ENCODE measurements at places on chromosomes 3 and 15. TPM values are rescaled to one million over a fixed set of nuclear protein-coding genes. Genes with fewer than 3 reads are reported as not detected.

C3orf22 gene
- total RNA-seq = not detected

ITIH1 gene
- not detected for total RNA-seq

CCR1 gene
- 0.43 TPM for total RNA-seq

TBL1XR1 gene
- 141 TPM for total RNA-seq

FGF7 gene
- total RNA-seq = 0.20 TPM

DNA sequence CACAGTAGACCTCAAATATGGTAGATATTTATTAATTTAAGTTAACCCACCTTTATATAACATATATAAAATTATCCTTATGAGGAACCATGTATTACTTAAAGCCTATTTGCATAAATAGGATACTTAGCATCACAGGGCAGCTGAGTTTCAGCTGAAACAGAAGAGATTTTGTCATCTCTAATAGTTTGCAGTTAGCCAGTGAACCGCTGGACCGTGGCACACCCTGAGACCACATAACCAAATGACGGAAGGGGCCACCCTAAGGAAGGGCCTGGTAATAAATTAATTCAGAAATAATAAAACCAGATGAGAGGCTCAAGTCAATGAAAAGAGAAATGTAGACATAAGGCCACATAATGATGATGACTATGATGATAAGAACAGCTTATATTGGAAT, 107.7 kb downstream of the MYO5A start:
- no peaks in the 10 kb centered on the region for H3K27me3 ChIP-seq
- no peaks in the 10 kb centered on the region for H3K36me3 ChIP-seq
- H3K4me3 ChIP-seq = no peak overlapping the region
- H3K4me1 ChIP-seq = no peaks in the 10 kb centered on the region

GRCh38 chr3:50525987-50526386, 22.6 kb upstream of the CACNA2D2 start:
- H3K27ac ChIP-seq = no peak overlapping the region
- peaks cover 46% of the 10 kb centered on the region for H3K27me3 ChIP-seq
- no peak overlapping the region for H3K4me3 ChIP-seq
- H3K4me1 ChIP-seq = no peaks in the 10 kb centered on the region
- H3K36me3 ChIP-seq = no peaks in the 10 kb centered on the region

DNA sequence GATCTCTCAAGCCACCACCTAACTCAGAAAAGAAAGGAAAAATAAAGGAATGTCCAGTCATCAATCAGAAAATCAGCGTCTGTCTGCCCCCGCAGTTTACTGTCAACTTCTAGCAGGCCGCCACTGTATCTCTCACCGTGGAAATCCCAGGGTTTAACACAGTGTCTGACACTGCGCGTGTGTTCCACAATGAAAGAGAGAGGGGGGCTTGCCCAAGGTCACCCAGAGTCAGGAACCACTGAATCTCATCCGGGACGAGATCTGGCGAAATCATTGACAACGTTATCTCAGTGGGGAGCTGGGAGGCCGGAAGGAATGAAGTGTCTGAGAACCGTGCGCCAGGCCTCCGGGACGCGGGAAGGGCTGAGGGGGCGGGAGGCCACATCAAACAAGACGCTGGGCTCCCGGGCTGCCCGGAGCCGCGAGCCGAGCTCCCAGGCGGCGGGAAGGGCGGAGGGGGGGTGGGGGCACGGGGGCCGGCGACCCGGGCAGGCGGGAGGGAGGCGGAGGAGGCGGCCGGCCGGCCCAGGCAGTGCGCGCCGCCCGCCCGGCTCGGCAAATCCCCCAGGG, 2.2 kb upstream of the HES1 start:
- H3K4me1 ChIP-seq = peaks cover 55% of the 10 kb centered on the region
- no peak overlapping the region for H3K27ac ChIP-seq
- no peak for DNase-seq
- no peaks in the 10 kb centered on the region for H3K36me3 ChIP-seq

DNA sequence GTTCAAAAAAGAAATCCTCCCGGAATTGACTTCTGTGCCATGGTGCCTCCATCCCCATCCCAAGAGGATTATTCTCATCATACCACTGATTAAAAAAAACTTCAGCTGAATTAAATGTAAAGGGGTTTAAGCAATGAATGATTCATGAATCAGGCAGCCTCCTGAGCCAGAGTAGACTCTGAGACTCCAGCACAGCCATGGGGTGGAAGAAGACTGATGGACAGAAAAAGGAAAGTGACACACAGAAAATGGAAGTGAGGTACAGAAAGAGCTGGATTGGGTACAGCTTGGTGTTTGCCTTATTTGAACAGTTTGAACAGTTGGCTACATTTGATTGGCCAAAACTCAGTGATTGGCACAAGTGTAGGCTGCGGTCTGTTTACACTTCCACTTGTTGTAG, 224.8 kb upstream of the ATP10A start:
- H3K4me1 ChIP-seq = peaks cover 2% of the 10 kb centered on the region
- H3K27ac ChIP-seq = no peak overlapping the region
- H3K4me3 ChIP-seq = no peak overlapping the region

- no peaks in the 10 kb centered on the region for H3K36me3 ChIP-seq
- H3K27ac ChIP-seq = peak overlapping the region; percentile 90
- no peaks in the 10 kb centered on the region for H3K27me3 ChIP-seq
- peaks cover 60% of the 10 kb centered on the region for H3K4me1 ChIP-seq
- peak; percentile 47 for DNase-seq
Measured at GRCh38 chr15:39623529-39623931, 42.7 kb downstream of the THBS1 start.

DNA sequence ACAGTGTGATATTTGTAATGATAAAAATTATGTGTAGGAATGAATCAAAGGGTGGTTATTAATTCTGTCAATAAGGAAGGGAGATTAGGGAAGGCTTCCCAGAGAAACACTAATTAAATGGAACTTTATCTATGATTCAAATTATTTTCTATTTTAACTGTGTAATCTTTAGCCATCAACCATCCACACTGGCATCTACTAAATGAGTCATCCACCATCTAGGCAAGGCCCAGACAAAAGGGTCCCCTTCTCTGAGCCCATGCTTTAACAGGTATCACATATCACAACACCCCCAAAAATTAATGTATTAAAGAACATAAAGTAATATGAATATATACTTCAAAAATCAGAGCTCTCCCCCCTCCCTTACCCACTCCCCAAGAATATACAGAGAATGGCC, 19.9 kb upstream of the TPM1 start:
- H3K4me3 ChIP-seq = no peak overlapping the region
- no peak overlapping the region for H3K27ac ChIP-seq
- no peaks in the 10 kb centered on the region for H3K4me1 ChIP-seq
- no peaks in the 10 kb centered on the region for H3K27me3 ChIP-seq
- DNase-seq = no peak

- H3K36me3 ChIP-seq = no peaks in the 10 kb centered on the region
- no peak overlapping the region for H3K27ac ChIP-seq
- H3K27me3 ChIP-seq = peaks cover 4% of the 10 kb centered on the region
- no peak for DNase-seq
- no peaks in the 10 kb centered on the region for H3K4me1 ChIP-seq
Measured at GRCh38 chr15:51313074-51313393, 25.4 kb downstream of the CYP19A1 start.

GRCh38 chr3:143506190-143506589, 342.1 kb downstream of the SLC9A9 start:
- no peaks in the 10 kb centered on the region for H3K4me1 ChIP-seq
- no peaks in the 10 kb centered on the region for H3K36me3 ChIP-seq
- H3K4me3 ChIP-seq = no peak overlapping the region

DNA sequence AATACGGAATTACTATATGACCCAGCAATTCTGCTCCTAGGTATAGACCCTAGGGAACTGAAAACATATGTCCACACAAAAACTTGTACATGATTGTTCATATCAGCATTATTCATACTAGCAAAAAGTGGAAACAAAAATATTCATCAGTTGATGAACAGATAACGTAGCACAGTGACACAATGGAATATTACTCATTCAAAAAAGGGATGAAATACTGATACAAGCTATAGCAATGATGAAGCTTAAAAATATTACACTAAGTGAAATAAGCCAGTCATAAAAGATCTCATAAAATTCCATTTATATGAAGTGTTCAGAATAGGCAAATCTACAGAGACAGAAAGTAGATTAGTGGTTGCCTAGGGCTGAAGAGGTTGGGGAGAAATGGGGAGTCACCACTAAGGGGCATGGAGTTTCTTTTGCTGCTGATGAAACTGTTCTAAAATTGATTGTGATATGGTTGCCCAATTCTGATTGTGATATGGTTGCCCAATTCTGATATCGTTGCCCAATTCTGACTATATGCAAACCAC, 10.5 kb downstream of the C15orf61 start:
- H3K4me3 ChIP-seq = no peak overlapping the region
- no peaks in the 10 kb centered on the region for H3K36me3 ChIP-seq
- no peaks in the 10 kb centered on the region for H3K4me1 ChIP-seq
- DNase-seq = no peak
- no peak overlapping the region for H3K27ac ChIP-seq

DNA sequence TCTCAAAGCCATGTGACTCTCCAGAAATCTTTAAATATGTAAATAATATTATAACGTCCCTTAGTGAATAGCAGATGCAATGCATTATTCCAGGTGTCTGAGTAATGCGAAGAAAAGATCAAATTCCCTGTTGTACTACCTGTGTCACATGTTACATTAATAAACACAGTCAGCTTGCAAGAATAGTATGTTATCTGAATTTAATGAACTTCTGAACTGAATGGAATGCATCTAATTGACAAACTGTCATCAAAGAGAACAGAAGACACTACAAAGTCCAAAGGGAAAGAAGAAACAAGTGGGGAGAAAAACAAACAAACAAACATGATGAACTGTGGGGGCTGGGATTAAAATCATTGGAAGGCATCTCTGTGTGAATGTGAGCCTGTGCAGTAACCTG, 508.8 kb downstream of the LPP start:
- H3K4me1 ChIP-seq = no peaks in the 10 kb centered on the region
- no peaks in the 10 kb centered on the region for H3K27me3 ChIP-seq
- no peak overlapping the region for H3K27ac ChIP-seq
- no peak for DNase-seq
- H3K36me3 ChIP-seq = no peaks in the 10 kb centered on the region

- no peaks in the 10 kb centered on the region for H3K4me1 ChIP-seq
- no peaks in the 10 kb centered on the region for H3K36me3 ChIP-seq
- no peak overlapping the region for H3K4me3 ChIP-seq
- DNase-seq = no peak
- H3K27ac ChIP-seq = no peak overlapping the region
- H3K27me3 ChIP-seq = no peaks in the 10 kb centered on the region
Measured at GRCh38 chr3:5054098-5054497, 68.0 kb upstream of the ARL8B start.

DNA sequence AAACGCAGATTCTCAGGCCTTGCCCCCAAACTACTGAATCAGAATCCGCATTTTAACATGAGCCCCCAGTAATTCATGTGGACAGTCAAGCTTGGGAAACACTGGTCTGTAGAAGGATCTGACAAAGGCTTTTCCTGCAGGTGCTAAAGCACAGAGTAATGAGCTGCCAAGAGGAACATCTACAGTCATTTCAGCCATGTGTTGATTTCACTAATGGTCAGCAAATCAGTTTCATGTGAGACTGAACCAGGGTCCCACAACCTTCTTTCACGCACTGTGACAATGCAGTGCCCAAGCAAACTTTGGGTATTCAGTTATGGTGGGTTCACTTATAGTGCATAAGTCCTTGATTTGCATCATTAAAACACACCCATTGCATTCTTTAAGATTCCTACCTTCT, 237.6 kb downstream of the TUSC7 start:
- H3K27ac ChIP-seq = no peak overlapping the region
- no peak for DNase-seq
- no peak overlapping the region for H3K4me3 ChIP-seq
- no peaks in the 10 kb centered on the region for H3K4me1 ChIP-seq

DNA sequence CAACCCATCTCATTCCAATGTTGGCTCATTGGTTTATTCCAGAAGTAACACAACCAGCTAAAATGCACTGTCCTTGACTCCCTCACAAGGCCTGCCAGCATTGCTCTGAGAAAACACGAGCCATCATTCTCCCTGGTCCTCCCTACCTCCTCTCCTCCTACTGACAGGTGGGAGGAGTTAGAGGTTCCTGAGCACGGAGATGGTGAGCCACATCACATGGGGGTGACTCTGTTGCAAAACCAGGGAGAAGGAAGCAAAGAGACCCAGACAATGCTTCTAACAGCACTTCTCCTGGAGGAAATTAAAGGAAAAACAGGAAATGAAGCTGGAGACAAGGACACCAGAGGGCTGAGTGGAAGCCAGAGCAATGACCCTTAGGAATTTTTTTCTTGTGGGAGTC, 667.4 kb downstream of the NTRK3 start:
- H3K36me3 ChIP-seq = no peaks in the 10 kb centered on the region
- no peak overlapping the region for H3K4me3 ChIP-seq
- no peaks in the 10 kb centered on the region for H3K4me1 ChIP-seq
- peaks cover 3% of the 10 kb centered on the region for H3K27me3 ChIP-seq
- DNase-seq = no peak

DNA sequence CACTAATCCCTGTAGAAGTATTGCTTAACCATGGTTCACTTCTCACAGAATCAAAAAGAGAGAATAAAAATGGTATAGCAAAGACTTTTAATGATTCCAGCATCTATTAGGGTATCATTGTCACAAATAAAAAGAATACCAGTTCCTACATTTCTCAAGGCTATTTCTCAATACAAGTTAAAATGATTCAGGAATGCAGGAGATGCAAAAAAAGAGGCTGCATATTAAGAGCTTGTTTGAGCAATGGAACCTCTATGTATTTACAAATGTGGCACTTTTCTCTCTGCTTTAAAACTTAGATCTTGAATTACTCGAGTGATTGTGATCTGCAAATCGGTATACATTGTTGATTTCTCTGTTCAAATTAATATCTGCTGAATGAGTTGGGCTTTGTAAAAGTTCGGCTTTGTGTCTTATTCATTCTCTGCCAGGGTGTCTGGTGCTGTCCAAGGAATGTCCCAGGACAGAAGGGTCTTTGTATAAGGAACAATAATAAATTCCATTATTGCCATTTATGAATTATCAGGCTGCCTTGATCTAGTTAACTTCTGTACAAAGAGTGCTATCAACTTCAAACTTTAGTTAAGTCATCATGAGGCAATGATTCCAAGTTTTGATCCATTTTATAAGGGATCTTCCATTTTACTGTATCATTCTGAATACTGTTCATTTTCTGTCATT, 364.2 kb downstream of the RBMS3 start:
- H3K4me1 ChIP-seq = no peaks in the 10 kb centered on the region
- DNase-seq = no peak
- no peak overlapping the region for H3K4me3 ChIP-seq
- no peaks in the 10 kb centered on the region for H3K27me3 ChIP-seq

DNA sequence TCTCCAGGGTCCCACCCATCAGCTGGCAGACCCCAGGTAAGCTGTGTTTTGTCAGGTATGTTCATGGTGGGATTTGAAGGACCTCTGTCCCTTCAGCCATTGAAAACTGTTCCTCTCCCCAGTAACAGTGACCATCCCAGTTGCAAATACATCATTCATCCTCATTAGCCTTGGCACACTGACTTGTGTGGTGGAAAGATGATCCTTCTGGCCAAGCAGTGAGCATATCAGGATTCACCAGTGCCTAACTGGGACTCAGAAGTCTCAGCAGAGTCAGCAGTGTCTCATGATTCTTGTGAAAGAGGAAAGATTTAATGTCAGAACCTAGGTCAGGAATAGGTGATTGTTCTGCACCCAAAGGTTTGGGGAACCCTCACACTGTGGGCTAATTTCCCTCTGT, 90.2 kb downstream of the DNAJB8 start:
- H3K4me3 ChIP-seq = no peak overlapping the region
- H3K4me1 ChIP-seq = no peaks in the 10 kb centered on the region
- no peaks in the 10 kb centered on the region for H3K27me3 ChIP-seq
- peaks cover 2% of the 10 kb centered on the region for H3K36me3 ChIP-seq
- DNase-seq = no peak

- no peaks in the 10 kb centered on the region for H3K4me1 ChIP-seq
- no peaks in the 10 kb centered on the region for H3K36me3 ChIP-seq
- no peaks in the 10 kb centered on the region for H3K27me3 ChIP-seq
- DNase-seq = no peak
- H3K27ac ChIP-seq = no peak overlapping the region
- H3K4me3 ChIP-seq = no peak overlapping the region
Measured at GRCh38 chr3:126922466-126922865, 60.4 kb upstream of the PLXNA1 start.
